ENCODE measurements at places on chromosomes 4 and X. TPM values are rescaled to one million over a fixed set of nuclear protein-coding genes. Genes with fewer than 3 reads are reported as not detected.
A peak's percentile ranks its signal among the peaks of the same experiment; 100 is the strongest.

Gene EXOC1L
- not detected for total RNA-seq

- DNase-seq = no peak
Observed at GRCh38 chr4:24279911-24280375, 304.4 kb downstream of the DHX15 start.

GRCh38 chr4:148229028-148229427 is 213.2 kb downstream of the NR3C2 start:
- no peak for DNase-seq

DNA sequence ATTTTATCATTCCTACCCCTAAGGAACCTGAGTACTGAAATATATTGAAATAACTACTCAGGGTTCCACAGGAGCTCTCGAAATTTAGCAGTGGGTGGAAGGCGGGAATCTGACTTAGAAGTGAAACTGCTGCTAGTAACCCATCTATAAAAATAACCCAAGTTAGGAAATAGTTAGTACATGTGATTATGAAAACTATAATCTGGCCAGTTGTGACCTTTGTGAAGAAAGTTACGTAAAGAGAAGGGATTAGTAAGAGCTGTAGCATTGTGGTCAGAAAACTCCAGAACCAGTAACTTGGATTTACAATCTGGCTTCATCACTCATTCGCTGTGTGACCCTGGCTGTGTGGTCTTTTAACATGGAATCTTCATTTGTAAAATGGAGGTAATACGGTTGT is 175.5 kb downstream of the RAPGEF2 start:
- DNase-seq = no peak

DNA sequence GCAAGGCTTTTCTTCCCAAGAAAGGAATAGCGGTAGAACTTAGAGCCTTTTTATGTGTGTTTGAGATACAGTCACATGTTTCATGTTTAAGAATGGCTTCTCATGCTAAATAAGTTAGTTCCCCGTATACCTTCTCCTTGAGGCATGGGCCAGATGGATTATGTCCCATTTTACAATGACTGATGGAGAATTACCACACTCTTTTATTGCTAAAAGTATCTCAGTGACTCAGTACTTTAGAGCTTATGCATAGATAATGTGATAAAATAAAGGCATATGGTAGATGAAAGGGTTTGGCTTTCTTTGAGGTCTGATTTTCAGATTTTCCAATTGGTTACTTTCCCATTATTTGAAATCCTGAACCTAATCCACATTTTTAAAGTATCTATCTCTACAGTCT is 121.8 kb upstream of the BMPR1B start:
- no peak for DNase-seq

GRCh38 chrX:47623540-47624027 is 3.9 kb upstream of the SYN1 start:
- DNase-seq = peak; percentile 63

All from left ventricle myocardium superior (tissue), 1 donor.